ENCODE measurements at places on chromosomes 1 and 21. TPM values are rescaled to one million over a fixed set of nuclear protein-coding genes. Genes with fewer than 3 reads are reported as not detected.
A peak's percentile ranks its signal among the peaks of the same experiment; 100 is the strongest.

DNA sequence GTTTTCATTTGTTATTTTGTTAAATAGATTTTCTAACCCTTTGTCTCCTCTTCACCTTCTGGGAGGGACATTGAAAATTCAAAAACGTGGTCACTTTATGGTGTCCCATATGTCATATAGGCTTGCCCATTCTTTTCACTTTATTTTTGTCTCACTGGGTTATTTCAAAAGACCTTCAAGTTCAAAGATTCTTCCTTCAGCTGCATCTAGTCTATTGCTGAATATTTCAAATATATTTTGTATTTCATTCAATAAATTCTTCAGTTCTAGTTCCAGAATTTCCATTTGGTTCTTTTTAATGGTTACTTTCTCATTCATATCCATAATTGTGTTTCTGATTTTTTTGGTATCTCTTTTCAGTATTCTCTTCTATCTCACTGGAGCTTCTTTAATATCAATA lies 11.6 kb upstream of the KCTD3 start:
- no peak for DNase-seq

- no peak for DNase-seq
Measured at GRCh38 chr1:214464445-214465287, 86.7 kb downstream of the PTPN14 start.

- DNase-seq: no peak
Measured at GRCh38 chr1:118183586-118183985, 1.4 kb downstream of the SPAG17 start.

- DNase-seq: no peak
Measured at GRCh38 chr1:201053155-201053860, 29.8 kb upstream of the KIF21B start.

DNA sequence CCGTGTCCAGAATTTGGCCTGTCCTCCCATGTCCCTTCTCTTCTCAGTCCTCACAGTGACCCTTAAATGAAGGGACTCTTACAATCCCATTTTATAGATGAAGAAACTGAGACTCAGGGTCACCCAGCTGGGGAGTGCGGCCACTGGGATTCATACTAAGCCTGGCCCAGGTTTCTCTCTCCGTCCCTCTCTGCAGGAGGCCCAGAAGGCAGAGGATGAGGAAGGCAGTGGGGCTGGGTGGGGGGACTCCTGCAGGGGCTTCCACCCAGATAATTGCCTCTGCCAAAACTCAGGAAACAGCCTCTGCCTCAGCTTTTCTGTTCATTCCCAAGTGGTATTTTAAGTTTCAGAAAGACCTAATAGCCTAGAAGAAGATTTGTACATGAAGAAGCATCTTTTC lies 299.8 kb downstream of the MATN1 start:
- DNase-seq: no peak

DNA sequence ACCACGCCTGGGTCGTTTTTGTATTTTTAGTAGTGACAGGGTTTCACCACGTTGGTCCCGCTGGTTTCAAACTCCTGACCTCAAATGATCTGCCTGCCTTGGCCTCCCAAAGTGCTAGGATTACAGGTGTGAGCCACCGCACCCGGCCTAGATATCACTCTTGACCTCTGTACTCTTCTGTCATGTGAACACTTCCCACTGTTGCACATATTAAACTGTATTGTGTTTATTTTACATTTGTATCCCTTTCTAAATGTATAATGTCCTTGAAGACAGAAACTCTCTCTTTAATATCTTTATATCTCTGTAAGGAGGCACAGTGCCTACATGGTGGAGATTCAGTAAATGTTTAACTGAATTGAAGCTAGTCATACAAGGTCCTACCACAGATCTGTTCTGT lies 19.3 kb upstream of the PSMD4 start:
- no peak for DNase-seq

- DNase-seq: no peak
Measured at GRCh38 chr1:11695861-11696260, 4.4 kb downstream of the DRAXIN start.

DNA sequence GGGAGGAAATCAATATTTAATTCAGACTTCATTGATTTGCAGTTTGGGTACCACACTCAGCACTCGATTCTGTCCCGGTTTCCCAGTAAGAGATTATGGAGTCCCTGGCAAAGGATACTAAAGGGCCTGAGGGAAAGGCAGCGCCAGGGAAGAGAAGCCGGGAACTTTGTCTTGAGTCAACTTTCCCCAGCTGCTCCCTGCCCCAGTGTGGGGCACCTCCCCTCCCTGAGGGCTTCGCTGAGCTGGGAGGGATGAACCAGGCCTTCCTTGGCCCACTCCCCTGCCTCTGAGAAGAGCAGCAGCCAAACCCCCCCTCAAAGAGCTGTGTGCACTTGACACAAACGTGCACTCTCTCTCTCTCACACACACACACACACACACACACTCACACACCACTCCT lies 32.6 kb downstream of the OPTC start:
- DNase-seq: no peak

DNA sequence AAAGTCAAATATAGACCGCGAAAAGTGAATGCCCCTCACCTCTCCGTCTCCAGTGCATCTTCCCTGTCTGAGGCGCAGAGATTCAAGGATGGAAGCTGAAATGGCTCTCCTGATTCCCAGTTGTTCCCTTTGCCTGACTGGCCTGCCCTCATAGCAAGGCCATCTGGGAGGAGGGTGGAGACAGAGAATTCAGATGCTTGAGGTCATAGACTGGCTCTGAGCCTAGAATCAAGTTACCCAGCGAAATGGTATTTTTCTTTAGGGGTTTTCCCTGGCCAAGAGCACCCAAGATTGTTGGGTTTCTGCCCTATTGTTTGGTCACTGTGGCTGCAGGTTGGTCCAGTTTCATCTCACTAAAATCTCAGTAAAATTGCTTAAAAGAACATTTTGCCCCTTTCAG lies 7.2 kb downstream of the METTL13 start:
- no peak for DNase-seq

DNA sequence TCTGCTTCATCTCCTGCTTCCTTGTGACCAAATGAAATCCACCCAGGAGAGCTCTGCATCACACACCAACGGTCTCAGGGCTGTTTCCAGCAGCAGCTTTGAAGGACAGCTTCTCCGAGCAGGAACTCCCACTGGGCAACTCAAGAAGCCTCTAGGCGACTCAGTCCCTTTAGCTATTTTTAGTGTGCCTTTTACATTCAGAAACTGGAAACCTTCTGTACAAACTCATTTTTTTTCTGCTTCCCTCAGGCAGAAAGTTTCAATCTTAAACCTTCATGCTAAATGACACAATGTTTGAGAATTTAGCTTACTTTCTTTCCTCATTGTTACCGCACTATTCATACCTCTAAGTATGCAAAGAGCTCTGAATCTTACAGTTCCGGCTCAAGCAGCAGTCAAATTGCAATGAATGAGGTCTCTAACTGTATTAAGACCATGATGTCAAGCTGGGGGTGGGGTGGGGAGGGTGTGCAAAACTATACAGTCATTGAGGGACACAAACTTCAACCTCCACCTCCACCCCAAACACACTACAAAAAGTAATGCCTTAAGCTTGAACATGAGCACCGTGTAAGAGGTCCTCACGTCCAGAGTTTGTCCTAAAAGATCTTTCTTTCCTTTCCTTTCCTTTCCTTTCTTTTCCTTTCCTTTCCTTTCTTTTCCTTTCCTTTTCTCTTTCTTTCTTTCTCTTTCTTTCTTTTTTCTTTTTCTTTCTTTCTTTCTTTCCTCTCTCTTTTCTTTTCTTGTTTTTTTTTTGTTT lies 16.4 kb upstream of the TARBP1 start:
- no peak for DNase-seq

GRCh38 chr1:24311234-24311633 lies 7.9 kb upstream of the GRHL3 start:
- DNase-seq: no peak

DNA sequence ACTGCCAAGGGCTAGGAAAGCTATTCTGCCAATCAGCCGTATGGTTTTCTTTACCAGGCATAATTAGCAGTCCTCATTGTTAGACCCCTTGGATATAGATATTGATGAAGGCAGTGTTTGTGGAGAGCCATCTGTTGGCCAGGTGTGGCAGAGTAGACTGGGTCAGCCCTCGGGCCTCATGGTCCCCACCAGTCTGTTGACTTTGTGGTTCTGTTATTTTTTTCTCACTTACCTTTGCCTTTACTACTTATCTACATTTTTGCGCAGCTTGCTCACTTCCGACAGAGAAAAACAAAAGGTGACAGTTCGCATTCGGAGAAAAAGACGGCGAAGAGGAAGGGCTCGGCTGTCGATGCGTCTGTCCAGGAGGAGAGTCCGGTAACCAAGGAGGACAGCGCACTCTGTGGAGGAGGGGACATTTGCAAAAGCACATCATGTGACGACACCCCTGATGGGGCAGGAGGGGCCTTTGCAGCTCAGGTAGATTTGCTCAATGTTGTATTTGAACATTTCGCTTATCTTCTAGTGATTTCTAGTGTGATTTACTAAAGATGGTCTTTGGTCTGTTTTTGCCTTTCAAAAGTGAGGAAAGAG lies 2.3 kb downstream of the PCNT start:
- no peak for DNase-seq

GRCh38 chr1:171366085-171366484 lies 52.1 kb downstream of the FMO4 start:
- no peak for DNase-seq

GRCh38 chr1:173475564-173476196 lies 1.5 kb upstream of the PRDX6 start:
- DNase-seq: peak; percentile 39

DNA sequence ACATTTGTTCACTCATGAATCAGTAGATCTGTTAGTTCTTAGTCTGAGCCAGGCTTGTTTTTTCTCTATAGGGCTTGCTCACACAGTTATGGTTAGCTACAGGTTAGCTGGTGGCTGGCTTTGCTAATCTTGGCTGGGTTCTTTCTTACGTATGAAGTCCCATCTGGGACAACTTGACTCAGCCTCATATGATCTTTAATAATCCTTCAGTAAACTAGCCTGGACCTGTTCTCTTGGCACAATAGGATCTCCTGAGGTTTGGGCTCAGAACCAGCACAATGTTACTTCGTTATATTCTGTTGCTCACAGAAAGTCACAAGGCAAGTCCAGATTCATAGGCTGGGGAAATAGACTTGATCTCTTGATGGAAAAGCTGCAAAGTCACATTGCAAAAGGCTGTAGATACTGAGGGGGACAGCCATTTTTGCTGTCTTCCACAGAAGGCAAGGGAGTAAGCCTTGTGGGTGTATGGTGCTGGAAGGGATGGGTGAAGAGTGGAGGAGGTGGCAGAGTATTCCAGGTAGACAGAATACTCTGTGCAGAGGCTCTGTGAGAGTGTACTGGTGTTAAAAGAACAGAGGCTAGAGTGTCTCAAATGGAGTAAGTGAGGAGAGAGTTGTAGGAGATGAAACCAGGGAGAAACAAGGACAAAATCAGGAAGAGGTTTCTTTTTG lies 24.4 kb downstream of the EFCAB7 start:
- no peak for DNase-seq

GRCh38 chr21:22728091-22728490 lies 1729.9 kb downstream of the NCAM2 start:
- DNase-seq: no peak

Gene CD101
- total RNA-seq: 1.7 TPM

Gene TDRD5
- total RNA-seq: 0.45 TPM

Gene OR2T11
- not detected for total RNA-seq

Gene VHLL
- not detected for total RNA-seq

Gene PADI3
- total RNA-seq: not detected

Gene PLA2G2F
- not detected for total RNA-seq

Gene ITLN1
- total RNA-seq: 101 TPM

Gene ACTA1
- not detected for total RNA-seq

Gene SHE
- 12.8 TPM for total RNA-seq

Gene NID1
- total RNA-seq: 214 TPM

Gene MYOM3
- 0.14 TPM for total RNA-seq

All from stomach (tissue), 19 donors.